Amniotic stem cell (primary cell): ENCODE measurements at places on chromosomes 6 and 20.

DNA sequence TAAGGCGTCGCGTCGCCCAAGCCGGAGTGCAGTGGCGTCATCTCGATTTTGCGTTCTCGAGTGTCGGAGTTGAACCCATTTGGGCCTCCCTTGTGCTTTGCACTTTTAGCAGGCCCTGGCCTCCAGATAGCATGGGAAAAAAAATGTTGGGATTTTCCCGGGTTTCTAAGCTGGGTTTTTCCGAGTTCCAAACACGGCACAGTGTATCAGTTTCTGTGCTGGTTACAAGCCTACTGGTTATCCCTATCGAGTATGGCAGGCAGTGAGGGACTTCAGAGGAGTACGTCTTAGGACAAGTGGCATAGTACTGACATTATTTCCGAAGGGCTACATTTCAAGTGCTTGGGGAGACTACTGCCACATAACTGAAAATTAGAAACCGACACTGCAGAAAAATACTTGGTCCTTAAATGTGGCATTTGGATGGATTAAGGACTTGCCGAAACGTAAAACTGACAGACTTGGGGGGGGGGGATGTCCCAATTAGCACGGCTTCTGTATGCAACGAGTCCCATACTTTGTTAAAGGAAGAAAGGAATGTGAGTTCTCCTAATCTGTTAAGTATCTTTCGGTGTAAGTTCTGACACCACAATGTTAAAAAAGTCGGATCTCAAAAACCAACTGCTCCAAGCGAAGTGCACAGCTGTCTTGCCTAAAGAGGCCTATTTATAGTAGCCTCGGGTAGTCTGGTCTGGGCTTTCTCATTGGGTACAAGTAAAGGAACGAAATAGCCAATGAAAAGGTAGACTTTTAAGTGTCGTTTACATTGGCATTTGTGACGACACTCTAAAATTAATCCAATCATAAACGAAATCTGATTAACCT is 70.2 kb downstream of the HFE start:
- peak; percentile 95 for DNase-seq

GRCh38 chr20:58552366-58552934 is 37.3 kb upstream of the APCDD1L start:
- no peak for DNase-seq

- DNase-seq: peak; percentile 38
Observed at GRCh38 chr20:48722737-48723191, 105.0 kb downstream of the PREX1 start.

DNA sequence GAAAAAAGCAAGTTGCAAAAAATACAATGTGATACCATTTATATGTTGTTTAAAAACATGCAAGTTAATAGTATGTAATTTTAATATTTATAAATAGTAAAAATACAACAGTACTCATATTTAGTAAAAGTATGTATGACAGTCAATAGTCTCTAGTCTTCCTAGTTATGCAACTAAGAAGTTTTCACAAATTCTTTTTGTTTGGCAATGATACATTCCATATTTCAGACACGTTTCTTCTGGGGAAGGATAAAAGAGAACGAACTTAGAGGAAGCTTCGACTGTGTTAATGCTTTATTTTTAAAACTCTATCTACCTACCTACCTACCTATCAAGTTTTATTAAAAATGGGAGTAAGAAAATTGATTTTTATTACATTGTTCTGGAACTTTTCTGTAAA is 77.7 kb downstream of the UBE3D start:
- DNase-seq: no peak

GRCh38 chr6:3183066-3183465 is 25.7 kb upstream of the TUBB2A start:
- no peak for DNase-seq

- DNase-seq: no peak
Observed at GRCh38 chr6:167937948-167938911, 59.2 kb upstream of the KIF25 start.

- DNase-seq: no peak
Observed at GRCh38 chr20:460707-461106, 1.6 kb downstream of the TBC1D20 start.

- DNase-seq: no peak
Observed at GRCh38 chr20:63080411-63080810, 73.6 kb upstream of the BHLHE23 start.

GRCh38 chr6:133983099-133983939 is 30.3 kb downstream of the TBPL1 start:
- DNase-seq: no peak
